ENCODE measurements at places on chromosomes 6 and 20.

GRCh38 chr6:106511288-106512047, 117.8 kb downstream of the RTN4IP1 start:
- DNase-seq, result no peak

GRCh38 chr20:17825960-17826843, 126.4 kb downstream of the BANF2 start:
- DNase-seq, result no peak

DNA sequence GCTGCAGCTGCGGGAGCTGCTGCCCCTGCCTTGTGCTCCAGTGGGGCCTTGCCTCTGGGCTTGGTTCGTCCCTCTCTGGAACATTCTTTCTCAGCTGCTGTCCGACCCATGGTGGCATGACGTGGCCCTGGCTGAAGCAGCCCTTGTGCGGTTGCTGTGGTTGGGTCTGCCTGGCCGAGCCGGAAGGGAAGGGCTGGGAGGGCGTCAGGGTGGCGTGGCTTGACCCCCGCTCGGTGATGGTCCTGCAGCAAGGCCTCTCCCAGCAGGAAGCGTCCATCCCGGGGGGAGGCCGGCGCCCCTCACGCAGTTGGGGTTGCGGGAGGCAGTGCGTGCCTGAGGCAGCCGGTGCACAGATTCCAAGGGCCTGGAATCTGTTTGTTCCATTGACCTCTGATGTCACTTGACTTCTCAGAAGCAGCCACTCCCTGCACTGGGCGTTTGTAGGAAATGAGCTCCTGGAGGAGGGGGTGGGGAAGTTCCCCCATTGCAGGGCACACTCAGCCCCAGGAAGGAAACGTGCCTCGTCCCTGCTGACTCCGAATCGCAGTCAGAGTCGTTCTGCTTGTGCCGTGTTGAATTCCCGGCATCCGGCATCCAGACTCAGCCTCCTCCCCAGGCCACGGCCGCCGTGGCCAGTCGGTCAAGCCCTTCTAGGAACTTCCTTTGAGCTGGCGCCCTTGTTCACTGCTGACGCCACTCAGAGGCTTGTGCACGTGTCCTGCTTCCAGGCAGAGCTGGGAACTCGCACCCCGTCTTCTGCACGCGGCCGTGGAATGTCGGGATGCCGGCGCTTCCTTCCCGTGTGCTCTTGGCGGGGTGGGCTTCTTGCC, 9.7 kb upstream of the TNFRSF6B start:
- no peak for DNase-seq

DNA sequence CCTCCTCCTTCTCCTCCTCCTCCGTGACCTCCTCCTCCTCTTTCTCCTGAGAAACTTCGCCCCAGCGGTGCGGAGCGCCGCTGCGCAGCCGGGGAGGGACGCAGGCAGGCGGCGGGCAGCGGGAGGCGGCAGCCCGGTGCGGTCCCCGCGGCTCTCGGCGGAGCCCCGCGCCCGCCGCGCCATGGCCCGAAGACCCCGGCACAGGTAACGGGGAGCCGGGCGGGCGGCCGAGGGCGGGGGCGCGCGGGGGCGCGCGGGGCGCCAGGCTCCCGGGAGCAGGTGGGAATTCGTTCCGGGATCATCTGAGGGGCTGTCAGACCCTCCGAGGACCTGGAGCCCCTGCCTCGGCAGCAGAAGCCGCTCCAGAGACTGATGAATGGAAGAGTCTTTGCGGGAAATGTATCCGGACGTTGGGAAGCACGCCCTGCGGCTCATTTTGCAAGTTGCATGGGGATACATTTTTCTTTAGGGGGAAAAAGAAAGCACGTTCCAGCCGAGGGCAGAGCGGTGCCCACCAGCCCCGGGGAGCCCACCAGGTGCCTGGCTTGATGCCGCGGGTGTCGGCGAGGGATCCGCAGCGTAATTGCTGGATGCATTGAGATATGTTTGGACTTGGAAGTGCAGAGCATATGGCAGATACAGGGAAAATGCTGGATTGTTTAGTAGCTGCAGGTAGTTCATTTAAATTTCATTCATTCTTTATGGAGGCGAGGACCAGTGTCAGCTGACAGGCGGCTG, 394 bp downstream of the MYB start:
- peak; percentile 21 for DNase-seq

- no peak for DNase-seq
Measured at GRCh38 chr6:146905181-146905704, 299.0 kb upstream of the STXBP5 start.
